Amniotic epithelial cell (primary cell): ENCODE measurements at places on chromosomes 13 and 19.

DNA sequence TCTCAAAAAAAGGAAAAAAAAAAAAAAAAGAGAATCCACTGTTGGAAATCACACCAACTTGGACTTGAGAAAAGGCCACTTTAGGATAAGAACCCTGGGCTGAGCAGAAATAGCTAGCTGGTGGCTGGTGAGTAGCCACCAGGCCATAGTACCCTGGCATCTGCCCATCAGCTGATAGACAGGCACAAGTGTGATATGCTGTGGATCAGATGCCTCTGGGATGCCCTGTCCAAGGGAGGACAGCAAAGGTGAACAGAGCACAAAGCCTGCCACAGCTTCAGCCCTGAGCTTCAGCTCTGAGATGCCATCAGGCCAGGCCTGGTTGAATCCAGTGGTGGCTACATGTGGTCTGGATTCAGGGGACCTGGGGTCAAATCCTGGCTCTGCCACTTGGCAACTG is 8.7 kb downstream of the SIRT2 start:
- no peak for DNase-seq

DNA sequence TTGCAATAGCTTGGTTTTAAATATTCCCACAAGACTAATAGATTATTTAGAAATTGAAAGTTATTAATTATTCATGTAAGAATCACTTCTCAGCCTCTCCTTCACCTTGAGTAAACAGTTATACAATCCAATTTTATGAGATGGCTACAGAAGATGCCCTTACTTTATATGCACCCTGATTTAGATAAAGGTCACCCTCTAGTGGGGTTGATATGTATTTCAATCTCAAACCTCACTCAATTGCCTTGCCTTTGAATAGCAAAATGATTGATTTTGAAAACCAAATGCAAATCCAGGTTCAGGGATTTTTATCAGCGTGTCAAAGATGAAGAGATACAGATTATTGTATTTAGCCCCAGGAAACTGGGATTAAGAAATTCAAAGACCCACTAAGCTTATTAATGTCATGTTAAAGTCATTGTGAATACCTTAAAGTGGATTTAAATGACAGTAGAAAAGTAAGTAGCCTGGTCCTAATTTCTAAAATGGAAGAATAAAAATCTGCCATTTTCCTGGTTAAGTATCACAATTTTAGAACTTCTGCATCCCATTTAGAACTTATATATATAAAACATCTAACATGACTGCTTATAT is 305.1 kb downstream of the ITGBL1 start:
- peak; percentile 71 for DNase-seq

DNA sequence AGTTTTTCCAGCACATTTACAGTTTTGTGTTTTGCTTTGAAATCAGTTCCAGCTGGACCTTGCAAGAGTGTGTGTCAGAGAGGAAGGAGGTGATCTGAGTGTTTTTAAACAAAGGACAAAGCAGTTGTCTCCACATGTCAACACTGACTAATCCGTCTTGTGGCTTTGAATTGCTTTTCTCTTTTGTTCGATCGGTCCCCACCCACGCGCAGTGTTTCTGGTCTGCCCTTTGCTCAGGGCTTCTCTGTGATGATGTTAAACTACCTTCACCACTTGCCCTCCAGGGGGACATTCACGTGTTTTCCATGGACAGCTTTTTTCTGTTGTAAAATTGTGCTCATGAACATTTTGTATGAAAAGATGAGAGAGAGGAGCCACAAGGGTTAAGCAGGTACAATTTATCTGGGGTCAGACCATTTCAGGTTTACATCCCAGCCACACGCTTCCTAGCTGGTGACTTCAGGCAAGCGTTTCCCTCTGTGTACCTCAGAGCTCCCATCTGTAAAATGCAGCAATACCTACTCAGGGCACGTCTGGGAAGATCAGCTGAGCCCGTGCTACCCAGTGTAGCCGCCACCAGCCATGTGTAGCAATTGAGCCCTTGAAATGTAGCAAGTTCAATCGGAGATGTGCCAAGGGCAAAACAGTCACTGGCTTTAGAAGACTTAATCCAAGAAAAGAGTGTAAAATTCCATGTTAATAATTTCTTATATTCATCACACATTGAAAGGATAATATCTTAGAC is 13.5 kb upstream of the PLA2G4C start:
- DNase-seq = no peak

- peak; percentile 92 for DNase-seq
These were observed 107.2 kb downstream of the NALCN start for GRCh38 chr13:101309014-101309619.

DNA sequence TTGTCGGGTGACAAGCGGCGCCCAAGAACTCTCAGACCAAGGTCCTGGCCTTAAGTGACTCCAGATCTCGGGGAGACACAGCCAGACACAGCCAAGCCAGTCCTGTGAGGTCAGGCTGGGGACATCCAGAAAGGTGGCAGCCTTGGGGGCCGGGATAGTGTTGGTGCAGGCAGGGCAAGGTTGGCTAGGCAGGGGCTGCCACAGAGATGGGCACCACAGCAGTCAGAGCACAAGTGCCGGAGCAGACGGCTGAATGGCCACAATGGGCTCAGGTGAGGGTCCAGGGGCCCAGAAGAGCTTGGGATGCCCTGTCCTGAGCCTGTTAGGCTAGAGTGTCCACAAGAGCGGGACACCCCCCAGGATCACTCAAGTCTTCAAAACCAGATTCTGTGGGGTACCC is 32.2 kb downstream of the MAU2 start:
- DNase-seq = no peak

DNA sequence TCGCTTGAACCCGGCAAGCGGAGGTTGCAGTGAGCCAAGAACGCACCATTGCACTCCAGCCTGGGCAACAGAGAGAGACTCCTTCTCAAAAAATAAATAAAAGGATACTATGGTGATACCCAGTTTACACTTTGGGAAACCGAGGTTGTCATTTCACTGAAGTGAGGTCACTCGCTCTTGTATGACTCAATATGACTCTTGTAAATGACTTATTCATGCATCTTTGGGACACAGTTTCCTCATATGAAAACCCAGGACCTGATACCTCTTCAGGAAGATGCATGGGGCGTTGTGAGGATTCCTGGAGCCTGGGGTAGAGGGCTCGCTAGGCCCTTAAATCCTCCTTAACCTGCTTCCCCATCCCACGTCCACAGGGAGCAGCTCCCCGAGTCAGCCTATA is 4.5 kb downstream of the PSMD8 start:
- DNase-seq = no peak

GRCh38 chr19:543910-544608 is at the start of gene GZMM:
GZMM (plus strand) TSS chr19:544053; CDS start chr19:544072, 19 bp downstream.
- DNase-seq = no peak

DNA sequence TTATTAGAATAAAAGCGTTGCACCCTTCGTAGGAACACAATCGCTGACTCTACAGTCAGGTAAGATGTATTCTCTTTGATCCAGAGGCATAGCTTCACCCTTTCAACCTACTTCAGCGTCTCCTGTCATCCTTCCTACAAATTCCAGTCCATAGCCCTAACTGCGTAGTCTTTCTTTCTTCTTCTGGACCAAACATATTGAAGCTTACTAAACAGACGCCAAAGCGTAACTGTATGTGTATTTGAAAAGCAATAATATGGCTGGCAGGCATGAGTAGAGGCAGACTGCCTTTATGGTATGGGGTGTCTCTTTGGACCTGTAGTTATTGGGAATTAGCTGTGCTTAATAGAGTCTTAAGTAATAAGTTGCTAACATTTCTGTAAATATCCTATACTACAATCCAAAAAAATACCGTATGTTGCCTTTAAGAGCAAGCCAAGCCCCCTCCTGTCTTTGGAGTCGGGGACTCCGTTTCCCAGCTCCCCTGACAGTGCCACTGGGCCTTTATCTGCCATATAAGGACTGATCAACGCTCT is 392 bp upstream of the ZNF548 start:
- DNase-seq = no peak

DNA sequence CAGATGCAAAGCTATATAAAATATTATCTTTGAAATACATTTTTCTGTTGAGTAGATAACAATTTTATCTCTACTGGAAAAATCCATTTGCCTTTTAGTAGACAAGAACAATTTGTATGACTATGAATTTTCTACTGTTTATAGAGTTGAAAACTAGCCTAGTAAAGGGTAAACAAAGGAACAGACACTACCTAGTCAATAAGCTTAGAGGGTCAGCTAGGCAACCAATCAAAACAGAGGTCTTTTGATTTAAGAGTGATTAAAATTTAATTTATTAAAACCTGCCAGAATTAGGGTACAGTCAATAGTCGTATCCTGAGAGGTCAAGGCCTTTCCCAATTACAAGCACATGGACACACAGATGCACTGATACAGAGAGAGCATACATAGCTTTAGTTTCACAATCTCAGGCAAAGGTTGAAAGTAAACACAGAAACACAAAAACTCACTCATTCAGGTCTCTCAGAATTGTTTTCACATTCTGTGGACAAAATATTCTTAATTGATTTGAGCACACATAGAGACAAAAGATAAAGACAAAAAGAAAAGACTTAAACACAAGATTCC is 24.5 kb upstream of the GPC6 start:
- no peak for DNase-seq

DNA sequence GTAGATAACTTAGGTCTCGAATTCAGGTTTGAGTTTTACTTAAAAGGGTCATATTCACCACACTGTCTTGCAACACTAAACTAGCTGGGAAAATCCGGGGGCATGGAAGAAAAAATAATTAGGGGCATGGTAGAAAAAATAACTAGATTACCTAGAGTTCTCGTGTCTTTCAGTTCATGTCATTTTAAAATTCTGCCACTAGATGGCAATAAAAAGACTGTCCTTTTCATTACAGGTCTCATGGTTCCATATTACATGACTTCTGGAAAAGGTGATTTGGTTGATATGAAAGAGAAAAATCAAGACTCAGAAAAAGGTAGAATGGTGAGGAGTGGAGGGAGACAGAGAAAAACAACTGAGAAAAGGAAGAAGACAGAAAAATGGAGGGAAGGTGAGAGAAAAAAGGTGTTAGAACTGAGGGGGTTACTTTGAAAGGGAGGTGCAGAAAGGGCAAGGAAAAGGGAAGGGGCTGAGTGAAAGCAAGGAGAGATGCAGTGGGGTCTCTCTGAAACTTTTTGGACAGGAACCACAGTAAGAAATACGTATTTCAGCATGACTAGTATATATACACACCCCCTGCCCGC is 299.0 kb downstream of the KLF12 start:
- peak; percentile 48 for DNase-seq

DNA sequence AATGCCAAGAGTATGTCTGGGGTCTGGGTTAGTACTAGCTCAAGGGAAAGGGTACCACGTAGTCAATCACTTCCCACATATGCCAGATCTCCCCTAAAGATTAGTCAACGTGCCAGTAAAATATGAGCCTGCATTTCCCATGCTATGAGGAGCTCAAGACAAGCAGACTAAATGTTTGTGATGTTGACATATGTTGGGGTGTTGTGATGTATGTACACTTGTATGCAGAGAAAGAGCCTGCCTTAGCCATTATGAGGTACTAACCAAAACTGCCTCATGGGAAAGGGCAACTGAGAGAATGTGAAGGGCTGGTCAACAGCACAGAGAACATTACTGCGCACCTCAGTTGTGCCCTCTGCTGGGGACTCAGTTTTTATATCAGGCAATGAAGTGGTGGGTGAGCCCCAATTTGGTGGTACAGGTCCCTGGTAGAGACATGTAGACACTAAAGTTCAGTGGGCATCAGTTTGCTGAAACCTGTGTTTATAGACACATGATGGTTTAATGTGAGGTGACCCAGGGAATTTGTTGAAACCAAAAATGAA is 287.0 kb downstream of the DCT start:
- peak; percentile 66 for DNase-seq

DNA sequence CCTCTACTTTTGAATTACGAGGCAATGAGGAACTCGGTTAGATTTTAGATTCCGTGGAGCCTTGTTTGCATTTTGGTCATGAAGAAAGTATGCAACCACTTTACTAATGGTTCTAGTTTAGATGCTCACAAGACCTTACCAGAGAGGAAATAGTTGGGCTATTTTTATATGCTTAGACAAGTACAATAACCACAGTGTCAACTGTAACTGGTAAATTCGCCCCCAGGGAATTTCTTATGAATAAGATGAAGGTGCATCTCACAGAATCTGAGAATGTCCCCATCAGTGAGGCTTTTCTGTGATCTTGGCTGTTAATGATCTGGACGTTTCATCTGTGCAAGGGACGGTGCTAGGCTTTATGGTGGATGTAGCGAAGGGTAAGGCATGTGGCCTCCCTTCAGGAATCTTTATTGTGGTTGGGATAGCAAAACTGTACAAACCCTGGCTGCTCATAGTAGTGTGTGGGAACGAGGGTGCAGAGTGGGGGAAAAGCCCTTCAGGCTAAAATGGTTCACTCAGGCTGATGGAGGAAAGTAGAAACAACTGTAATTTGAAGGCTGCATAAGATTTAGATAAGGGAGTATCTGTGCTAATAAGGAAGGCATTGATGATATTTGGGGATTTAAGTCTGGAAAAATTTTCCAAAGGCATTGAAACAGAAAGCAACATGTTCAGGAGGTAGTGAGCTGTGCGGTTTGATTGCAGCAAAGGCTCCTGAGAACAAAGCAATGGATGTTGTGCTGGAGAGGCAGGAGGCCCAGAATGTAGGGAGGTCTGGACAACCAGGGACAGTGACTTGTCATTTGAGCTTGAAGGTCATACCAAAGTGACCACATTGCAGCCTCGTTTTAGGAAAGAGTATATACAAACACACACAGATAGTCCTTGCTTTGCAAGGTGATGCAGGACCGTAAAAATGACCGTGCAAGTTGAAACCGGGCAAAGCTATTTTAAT is 28.4 kb downstream of the UBAC2 start:
- peak; percentile 29 for DNase-seq

- no peak for DNase-seq
These were observed 7.7 kb downstream of the ZNF563 start for GRCh38 chr19:12325690-12326089.

DNA sequence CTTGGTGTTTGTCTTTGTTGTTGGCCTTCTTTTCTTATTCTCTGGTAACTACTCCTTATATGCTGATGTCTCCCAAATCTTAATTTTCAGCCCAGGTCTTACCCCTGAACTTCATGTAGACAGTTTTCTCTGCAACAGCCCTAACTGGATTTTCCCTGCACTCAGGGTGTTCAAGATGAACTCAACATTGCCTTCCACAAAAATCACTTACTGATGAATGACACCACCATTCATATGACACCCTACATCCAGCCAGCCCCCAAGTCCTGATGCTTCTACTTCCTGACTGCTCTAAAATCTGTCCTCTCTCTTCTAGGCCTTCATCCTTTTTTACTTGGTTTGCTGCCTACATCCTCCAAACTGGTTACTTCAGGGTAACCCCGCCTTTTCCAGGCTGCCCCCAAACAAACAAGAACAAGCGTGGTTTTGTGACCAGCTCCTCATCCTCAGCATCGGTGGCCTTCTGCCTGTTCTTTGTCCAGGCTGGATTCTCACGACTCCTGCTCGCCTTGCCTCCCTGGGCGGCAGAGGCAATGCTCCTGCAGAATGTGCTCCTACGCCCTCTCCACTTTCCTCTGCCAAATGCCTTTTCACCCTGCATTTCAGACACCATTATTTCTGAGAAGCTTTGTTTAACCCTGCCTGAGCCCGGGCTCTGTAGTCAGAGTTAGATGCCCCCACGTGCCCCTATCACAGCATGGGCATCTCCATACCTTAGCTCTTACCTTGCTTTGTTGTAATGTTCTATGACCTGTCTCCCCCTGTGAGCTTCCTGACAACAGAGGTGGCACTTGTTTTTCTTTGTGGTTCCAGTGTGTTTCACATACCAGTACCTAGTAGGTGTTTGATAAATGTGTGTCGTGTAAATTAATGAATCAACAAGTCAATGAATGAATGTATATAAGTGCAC is 61.8 kb downstream of the WDFY2 start:
- no peak for DNase-seq
